ENCODE measurements at places on chromosomes 11 and 22.

- H3K27ac ChIP-seq, result no peak overlapping the region
- DNase-seq, result no peak
- no peaks in the 10 kb centered on the region for H3K27me3 ChIP-seq
- no peaks in the 10 kb centered on the region for H3K4me1 ChIP-seq
- no peak overlapping the region for H3K4me3 ChIP-seq
- H3K36me3 ChIP-seq, result no peaks in the 10 kb centered on the region
These were observed 132.9 kb downstream of the COMMD9 start for GRCh38 chr11:36156161-36156816.

DNA sequence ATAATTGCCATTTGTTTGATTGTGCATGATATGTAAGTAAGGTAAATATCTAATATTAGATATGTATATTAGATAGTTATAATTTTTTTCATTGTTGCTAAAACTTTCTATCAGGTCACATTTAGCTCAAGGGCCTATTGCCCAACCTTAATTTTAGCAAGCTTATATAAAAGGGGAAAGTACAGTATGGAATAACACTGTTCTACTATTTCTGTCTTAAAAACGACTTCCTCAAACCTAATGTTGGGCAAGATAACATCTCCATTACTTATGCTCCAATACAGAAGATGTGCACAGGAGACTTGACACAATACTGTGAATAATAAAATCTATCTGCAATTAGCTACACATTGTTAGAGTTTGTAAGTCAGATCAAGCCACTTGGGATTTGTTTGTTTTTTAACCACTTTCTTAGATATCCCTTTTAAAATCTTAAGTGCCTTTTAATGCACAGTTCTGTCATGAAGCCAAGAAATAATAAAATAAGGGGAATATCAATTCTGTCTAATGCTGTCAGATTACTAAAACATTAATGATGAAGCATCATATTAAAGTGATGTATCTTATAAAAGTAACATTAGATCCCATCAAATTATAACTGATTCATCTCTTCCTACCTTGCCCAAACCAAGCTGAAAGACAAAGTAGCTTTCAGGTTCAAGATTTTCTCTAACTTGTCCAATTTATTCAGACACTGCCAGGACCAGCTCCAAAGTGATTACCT lies 98.1 kb downstream of the SIK3 start:
- no peak overlapping the region for H3K27ac ChIP-seq
- no peaks in the 10 kb centered on the region for H3K36me3 ChIP-seq
- no peak overlapping the region for H3K4me3 ChIP-seq
- no peaks in the 10 kb centered on the region for H3K27me3 ChIP-seq

GRCh38 chr11:65445101-65445603 lies 22.6 kb downstream of the NEAT1 start:
- peaks cover 52% of the 10 kb centered on the region for H3K4me1 ChIP-seq
- no peaks in the 10 kb centered on the region for H3K27me3 ChIP-seq
- no peak overlapping the region for H3K27ac ChIP-seq
- H3K36me3 ChIP-seq, result peaks cover 19% of the 10 kb centered on the region
- no peak for DNase-seq
- H3K4me3 ChIP-seq, result no peak overlapping the region

DNA sequence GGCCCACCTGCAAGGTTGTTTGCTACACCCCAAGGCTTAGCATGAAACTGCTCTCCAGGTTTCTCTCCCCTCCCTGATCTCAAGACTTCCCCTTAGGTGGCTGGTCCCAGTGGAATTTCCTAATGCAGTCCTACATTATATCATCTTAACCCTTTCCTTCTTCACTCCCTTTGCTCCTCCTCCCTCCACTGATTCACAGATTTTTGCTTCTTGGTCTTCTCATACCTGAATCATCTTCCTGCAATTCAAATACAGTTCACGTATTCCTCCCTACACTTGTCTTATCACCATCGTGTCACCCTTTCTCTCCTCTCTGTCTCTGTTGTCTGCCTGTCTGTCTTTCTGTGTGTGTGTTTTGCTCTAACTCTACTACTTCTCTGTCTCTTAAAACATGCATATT lies 17.0 kb downstream of the MMP10 start:
- DNase-seq, result no peak
- no peaks in the 10 kb centered on the region for H3K36me3 ChIP-seq
- no peak overlapping the region for H3K4me3 ChIP-seq
- H3K4me1 ChIP-seq, result no peaks in the 10 kb centered on the region
- H3K27ac ChIP-seq, result no peak overlapping the region
- H3K27me3 ChIP-seq, result no peaks in the 10 kb centered on the region

DNA sequence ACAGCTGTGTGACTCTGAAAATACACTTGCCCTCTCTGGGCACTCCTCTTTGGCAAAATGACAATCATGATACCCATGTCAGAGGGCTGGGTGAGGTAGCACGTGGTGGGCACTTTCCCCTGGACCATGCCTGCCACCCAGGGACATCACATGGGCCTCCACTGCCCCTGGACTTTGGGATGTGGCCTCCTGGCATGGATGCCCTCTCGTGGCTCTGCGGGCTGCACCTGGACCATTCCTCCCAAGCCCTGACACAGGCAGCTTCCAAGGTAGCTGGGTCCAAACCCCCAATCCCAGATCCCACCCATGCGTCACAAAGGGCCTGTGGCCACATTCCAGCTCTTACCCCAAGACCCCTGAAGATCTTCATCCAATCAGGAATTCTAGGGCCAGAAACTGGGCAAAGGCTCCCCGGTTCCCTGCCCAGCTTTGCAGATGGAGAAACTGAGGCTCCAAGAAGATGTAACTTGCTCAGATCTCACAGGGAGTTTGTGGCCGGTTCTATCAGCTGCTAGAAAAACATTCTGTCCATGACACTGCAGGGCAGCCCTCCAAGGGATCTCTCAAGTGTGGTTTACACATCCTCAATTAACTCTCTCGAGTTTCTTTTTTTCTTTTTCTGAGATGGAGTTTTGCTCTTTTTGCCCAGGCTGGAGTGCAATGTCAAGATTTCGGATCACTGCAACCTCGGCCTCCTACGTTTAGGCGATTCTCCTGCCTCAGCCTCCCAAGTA lies 35.4 kb upstream of the CYB5R3 start:
- H3K36me3 ChIP-seq, result no peaks in the 10 kb centered on the region
- no peaks in the 10 kb centered on the region for H3K27me3 ChIP-seq
- peak overlapping the region; percentile 93 for H3K27ac ChIP-seq
- DNase-seq, result no peak
- peaks cover 78% of the 10 kb centered on the region for H3K4me1 ChIP-seq
- H3K4me3 ChIP-seq, result no peak overlapping the region

GRCh38 chr11:65814986-65815565 lies 18.7 kb upstream of the SNX32 start:
- H3K27me3 ChIP-seq, result no peaks in the 10 kb centered on the region
- H3K4me3 ChIP-seq, result no peak overlapping the region
- no peak overlapping the region for H3K27ac ChIP-seq
- no peak for DNase-seq

DNA sequence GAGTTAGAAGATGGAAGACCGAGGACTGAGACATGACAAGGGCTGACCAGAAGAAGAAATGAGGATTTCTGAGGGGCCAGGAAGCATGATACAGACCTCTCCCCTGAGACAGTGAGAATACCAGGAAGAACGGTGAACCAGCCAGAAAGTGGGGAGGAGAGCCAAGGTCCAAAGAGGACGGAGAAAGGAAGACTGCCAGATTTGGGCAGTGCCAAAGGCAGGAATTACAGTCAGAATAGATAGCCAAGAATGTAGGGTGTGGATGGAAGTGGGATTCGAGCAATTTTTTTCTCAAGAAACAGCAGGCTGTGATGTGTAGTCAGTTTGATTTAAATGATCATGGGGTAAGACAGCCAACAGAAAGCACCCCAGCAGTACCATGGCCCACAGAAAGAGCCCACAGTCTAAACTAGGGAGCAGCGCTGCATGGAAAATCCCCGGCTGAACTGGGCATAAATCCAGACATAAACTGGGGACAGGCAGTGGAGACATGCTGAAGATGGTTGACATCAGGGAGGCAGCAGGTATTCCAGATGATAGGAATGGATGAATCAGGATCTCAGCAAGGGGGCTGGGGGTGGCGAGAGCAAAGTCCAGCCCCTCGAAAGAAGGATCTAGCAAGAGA lies 67.3 kb upstream of the BARX2 start:
- H3K4me3 ChIP-seq, result no peak overlapping the region
- H3K27me3 ChIP-seq, result no peaks in the 10 kb centered on the region
- no peaks in the 10 kb centered on the region for H3K36me3 ChIP-seq
- no peaks in the 10 kb centered on the region for H3K4me1 ChIP-seq
- no peak overlapping the region for H3K27ac ChIP-seq

DNA sequence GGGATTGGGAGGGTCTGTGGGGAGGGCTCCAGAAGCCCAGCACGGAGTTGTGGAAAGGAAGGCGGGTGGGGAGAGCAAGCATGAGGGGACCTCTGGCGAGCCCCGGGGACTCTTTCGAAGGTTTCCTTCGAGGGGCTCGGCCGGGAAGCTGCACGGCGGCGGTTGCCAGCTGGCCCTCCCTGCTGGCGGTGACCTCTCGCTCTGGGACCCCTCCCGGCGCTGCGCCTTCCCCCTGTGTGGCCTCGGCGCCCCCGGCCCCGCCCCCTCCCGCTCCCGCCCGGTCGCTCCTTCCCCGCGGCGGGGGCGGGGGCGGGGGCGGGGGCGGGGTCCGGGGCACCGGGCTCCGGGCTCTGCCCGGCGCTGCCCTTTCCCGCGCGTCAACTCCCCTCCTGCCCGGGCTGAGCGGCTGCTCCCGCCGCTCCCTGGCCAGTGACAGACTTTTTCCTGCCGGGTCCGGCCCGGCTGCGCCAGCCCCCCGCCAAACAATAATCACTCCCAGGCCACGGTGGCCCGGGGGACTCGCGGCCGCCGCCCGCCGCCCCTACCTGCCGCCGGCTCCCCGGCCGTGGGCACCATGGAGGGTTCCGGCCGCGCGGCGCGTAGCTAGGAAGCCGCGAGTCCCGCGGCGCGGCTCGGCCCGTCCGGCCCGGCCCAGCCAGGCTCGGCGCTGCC lies 941 bp downstream of the CLCF1 start:
- DNase-seq, result no peak
- peak overlapping the region; percentile 76 for H3K4me3 ChIP-seq
- H3K27ac ChIP-seq, result peak overlapping the region; percentile 99
- H3K27me3 ChIP-seq, result no peaks in the 10 kb centered on the region
- H3K36me3 ChIP-seq, result no peaks in the 10 kb centered on the region
- peaks cover 23% of the 10 kb centered on the region for H3K4me1 ChIP-seq

- H3K27me3 ChIP-seq, result no peaks in the 10 kb centered on the region
- H3K4me1 ChIP-seq, result peaks cover 14% of the 10 kb centered on the region
- peak overlapping the region; percentile 73 for H3K4me3 ChIP-seq
- no peak for DNase-seq
- peak overlapping the region; percentile 96 for H3K27ac ChIP-seq
These were observed 478 bp downstream of the FAU start for GRCh38 chr11:65121447-65121864.

- no peak overlapping the region for H3K27ac ChIP-seq
- H3K36me3 ChIP-seq, result no peaks in the 10 kb centered on the region
- no peak for DNase-seq
- H3K4me3 ChIP-seq, result no peak overlapping the region
These were observed 13.0 kb downstream of the CDC42BPG start for GRCh38 chr11:64831411-64831891.

DNA sequence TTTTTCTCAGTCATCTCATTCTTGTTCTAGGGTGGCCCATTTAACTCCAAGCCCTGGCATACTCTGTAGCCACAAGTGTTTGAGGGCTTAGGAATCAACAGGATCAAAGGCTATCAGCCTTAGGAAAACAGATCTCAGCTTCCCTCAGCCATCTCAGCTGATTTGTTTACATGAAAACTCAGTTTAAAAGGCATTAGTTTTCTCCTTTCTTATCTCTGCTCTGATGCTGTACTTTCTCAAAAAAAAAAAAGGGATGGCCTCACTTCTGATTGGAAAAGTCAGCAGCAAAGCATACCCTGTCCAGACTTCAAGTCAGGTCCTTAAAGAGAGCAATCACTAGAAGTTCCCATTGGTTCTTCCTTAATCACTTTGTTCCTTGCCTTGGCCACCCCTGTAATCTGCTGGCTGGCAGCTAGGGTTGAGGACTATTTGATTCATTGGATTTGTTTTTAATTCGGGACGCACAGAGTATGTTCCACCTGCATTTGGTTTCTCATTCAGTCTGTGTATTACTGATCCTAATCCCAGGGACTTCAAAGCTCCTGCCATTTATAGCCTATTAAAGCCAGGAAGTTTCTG lies 102.8 kb downstream of the EXT2 start:
- H3K4me1 ChIP-seq, result no peaks in the 10 kb centered on the region
- H3K27me3 ChIP-seq, result no peaks in the 10 kb centered on the region
- no peak for DNase-seq
- no peak overlapping the region for H3K27ac ChIP-seq
- H3K4me3 ChIP-seq, result no peak overlapping the region

DNA sequence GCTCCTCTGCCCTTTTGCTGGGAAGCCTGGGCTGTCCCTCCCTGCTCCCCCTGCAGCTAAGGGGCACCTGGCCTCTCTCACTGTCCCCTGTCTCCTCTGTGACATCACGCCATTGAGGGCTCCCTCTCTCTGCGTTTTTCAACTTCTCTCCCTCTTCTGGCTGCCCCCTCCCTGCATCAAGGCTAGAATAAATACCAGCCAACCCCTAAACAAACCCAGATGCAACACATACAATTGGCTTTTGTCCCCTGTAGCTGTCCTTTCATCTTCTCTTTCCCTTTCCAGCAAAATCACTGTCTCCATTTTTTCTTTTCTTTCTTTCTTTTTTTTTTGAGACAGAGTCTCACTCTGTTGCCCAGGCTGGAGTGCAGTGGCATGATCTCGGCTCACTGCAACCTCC lies 3.3 kb upstream of the MIEF1 start:
- peaks cover 29% of the 10 kb centered on the region for H3K4me1 ChIP-seq
- no peaks in the 10 kb centered on the region for H3K36me3 ChIP-seq
- no peak for DNase-seq
- H3K4me3 ChIP-seq, result no peak overlapping the region
- no peaks in the 10 kb centered on the region for H3K27me3 ChIP-seq

- no peaks in the 10 kb centered on the region for H3K27me3 ChIP-seq
- no peak for DNase-seq
- H3K4me1 ChIP-seq, result no peaks in the 10 kb centered on the region
- H3K4me3 ChIP-seq, result no peak overlapping the region
These were observed 17.8 kb upstream of the TTC12 start for GRCh38 chr11:113296447-113297205.

- no peaks in the 10 kb centered on the region for H3K36me3 ChIP-seq
- H3K4me3 ChIP-seq, result no peak overlapping the region
- no peak overlapping the region for H3K27ac ChIP-seq
- no peak for DNase-seq
These were observed 110.6 kb downstream of the SCN3B start for GRCh38 chr11:123543797-123544196.

DNA sequence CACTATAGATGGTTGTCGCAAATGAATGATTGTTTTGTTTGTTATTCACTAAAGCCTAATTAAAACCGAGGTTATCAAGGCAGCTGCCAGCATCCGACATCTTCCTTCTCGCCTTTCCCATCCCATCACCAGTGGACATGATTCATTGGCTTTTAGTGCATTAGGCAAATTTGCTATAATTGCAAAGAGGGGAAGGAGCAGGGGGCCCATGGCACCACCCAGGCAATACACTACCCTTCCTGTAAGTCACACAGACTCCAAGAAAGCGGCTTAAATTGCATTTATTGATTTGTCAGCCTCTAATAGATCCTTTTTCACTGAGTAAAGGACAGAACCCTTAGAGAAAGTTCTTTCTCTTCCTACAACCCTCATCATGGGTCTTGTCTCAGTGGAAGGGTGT lies 169.2 kb upstream of the NCAM1 start:
- H3K36me3 ChIP-seq, result no peaks in the 10 kb centered on the region
- H3K27me3 ChIP-seq, result no peaks in the 10 kb centered on the region
- peaks cover 9% of the 10 kb centered on the region for H3K4me1 ChIP-seq
- H3K4me3 ChIP-seq, result no peak overlapping the region
- DNase-seq, result no peak

- peaks cover 52% of the 10 kb centered on the region for H3K36me3 ChIP-seq
- DNase-seq, result no peak
- no peak overlapping the region for H3K27ac ChIP-seq
- H3K4me3 ChIP-seq, result no peak overlapping the region
- H3K4me1 ChIP-seq, result no peaks in the 10 kb centered on the region
These were observed 12.3 kb downstream of the LARGE2 start for GRCh38 chr11:45934580-45935318.
